Right atrium auricular region (tissue), 2 donors: ENCODE measurements at places on chromosomes 1 and 21. TPM values are rescaled to one million over a fixed set of nuclear protein-coding genes. Genes with fewer than 3 reads are reported as not detected.

Gene CELA3B
- not detected for total RNA-seq

DNA sequence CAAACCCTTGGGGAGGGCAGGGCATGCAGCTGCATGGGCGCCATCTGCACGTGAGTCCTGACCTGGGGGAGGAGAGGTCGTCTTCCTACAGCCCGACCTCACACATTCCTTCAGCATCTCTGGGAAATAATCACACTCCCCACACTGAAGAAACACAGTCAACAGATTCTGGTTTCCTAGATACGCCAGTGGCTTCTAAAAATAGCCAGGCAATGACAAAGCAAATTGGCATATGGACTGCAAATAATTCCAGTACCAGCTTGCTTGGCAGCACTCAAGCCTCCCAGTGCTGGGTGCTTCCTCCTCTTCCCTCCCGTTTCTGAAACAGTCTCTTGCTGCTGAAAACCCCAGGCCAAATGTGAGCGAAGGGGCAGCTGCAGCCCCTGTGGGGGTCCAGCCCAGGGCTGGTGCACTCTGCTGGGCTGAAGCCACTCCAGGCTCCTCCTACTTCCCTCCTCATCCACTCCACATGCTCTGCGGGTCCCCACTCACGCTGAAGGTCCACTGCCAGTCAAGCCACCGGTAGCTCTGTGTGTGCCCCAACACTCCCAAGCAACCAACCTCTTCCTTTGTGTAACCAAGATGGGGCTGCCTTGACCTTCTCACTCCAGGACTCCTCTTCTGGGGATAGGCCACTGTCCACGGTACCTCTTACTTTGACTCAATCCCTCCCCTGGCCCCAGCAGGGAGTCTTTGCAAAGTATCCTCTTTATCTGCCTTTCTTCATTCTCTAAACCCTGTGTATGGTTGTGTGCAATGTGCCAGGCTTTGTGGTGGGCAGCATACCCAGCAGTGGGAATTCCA is 69.0 kb downstream of the KCND3 start:
- no peak for DNase-seq

GRCh38 chr1:205240569-205240968 is 12.8 kb downstream of the TMCC2 start:
- no peak for DNase-seq

DNA sequence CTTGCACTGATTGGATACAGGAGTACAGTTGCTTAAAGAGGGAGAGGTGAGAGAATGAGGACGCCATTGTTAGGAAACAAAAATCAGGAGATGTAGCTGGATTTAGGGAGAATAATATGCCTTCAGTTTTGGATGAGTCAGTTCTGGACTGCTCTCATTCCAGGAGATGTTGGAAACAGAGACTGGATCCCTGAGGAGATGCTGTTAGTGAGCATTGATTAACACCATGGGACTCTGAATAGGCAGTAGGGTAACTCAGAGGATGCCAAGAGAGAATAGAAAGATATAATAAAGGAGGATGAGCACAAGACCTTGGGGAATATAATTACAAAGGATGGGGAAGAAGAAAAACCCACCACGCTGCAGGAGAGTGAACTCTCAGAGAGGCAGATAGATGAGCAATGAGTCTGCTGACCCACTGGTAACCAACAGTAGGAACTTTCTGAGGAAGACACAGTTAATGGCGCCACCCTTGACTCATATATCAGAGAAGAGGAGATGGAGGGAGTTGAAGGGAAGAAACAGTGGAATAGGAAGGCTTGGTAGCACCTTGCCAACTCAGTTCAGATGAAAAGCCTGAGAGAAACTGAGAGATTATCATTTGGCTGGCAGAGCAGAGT is 10.5 kb downstream of the KCNJ15 start:
- DNase-seq = no peak

GRCh38 chr1:94803517-94804441 is 16.4 kb upstream of the SLC44A3 start:
- no peak for DNase-seq

DNA sequence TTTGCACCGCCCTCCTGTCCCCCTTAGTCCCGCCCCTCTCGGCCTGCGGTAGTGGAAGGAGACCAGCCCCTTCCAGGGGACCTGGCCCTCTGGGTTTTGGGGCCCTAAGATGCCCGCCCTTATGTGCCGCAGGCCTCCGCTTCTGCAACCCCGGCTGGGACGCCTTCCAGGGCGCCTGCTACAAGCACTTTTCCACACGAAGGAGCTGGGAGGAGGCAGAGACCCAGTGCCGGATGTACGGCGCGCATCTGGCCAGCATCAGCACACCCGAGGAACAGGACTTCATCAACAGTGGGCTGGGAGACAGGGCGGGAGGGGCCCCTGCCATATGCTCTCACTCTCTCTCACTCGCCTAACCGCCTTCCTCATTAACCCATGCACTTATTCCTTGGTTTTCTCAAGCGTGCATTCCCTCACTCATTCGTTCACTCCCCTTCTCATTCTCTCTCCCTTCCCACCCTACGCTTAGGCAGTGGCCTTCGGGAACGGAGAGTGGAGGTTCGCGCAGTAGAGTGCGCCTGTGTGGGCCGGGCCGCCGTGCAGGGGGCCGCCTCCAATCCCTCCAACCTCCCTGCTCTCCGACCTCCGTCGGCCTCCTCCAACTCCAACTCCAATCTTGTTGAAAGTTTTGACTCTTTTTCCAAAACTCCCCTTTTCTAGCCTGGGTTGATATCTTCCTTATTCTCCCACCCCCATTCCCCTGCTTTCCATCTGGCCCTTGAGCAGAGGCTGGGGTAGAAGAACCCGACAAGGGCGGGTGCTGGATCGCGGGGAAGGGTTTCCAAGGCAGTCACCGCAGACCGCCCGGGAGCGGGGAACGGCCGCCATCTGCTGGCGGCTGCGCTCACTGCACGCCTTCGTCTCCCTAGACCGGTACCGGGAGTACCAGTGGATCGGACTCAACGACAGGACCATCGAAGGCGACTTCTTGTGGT is 15.2 kb downstream of the BCAN start:
- DNase-seq = peak; percentile 85

Gene SPRR2F
- total RNA-seq = not detected

GRCh38 chr1:50959303-50959912 is 659 bp downstream of the FAF1 start:
- no peak for DNase-seq

Gene FNDC7
- total RNA-seq = not detected

- no peak for DNase-seq
Observed at GRCh38 chr1:178932552-178932906, 61.7 kb upstream of the ANGPTL1 start.

- no peak for DNase-seq
Observed at GRCh38 chr1:235369802-235370201, 2.6 kb downstream of the TBCE start.

- DNase-seq = no peak
Observed at GRCh38 chr1:185062710-185063370, 17.5 kb downstream of the RNF2 start.

- no peak for DNase-seq
Observed at GRCh38 chr1:32626176-32626575, 24.2 kb downstream of the ZBTB8OS start.

Gene ZFP69
- 1.6 TPM for total RNA-seq

GRCh38 chr1:39933956-39934941 is 20.7 kb upstream of the MFSD2A start:
- DNase-seq = peak; percentile 90

DNA sequence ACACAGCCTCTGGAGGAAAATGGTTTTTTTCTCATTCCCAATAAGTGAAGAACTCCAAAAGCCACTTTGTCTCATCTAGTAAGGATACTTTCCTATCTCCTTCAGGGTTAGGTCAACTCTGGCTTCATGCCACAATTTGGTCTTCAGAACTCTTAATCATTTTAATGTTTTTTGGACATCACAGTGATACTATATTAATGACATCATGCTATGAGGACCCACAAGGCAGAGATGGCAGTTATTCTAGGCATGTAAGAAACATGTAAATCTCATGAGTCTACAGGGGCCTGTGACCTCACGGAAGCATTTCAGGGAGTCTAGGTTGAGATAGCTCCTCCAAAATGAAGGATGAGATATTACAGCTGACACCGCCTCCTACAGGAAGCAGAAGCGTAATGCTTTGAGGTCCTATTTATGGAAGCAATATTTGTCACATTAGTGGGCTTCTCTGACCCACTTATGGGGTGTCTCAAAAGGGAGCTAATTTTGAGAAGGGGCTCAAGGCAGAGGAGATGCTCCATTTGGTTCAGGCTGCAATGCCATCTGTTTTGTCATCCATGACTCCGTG is 5.0 kb upstream of the GPR137B start:
- DNase-seq = no peak

- no peak for DNase-seq
Observed at GRCh38 chr21:41848958-41849580, 30.1 kb downstream of the PRDM15 start.

GRCh38 chr1:216758161-216758560 is 34.9 kb upstream of the ESRRG start:
- DNase-seq = no peak

Gene UTS2
- total RNA-seq = not detected

Gene ANKRD34A
- total RNA-seq = 1.5 TPM

GRCh38 chr1:112693821-112694220 is 13.1 kb downstream of the RHOC start:
- DNase-seq = peak; percentile 36

DNA sequence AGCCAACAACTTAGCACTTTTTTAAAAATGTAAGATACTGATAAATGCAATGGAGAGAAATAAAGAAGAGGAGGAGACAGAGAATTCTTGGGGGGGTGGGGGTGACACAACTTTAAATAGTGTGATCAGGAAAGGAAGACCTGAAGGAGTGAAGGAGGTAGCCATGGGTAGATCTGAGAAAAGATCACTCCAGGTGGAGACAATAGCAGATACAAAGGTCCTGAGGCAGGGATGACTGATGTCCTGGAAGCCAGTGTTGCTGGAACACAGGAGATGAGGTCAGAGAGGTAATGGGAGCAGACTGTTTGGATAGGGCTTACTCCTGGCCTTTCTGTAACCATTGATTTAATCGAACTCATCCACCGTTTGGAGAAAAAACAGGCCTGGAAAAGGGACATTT is 24.6 kb upstream of the TRABD2B start:
- DNase-seq = no peak

Gene ERICH3
- total RNA-seq = not detected

Gene CDA
- 1.3 TPM for total RNA-seq

DNA sequence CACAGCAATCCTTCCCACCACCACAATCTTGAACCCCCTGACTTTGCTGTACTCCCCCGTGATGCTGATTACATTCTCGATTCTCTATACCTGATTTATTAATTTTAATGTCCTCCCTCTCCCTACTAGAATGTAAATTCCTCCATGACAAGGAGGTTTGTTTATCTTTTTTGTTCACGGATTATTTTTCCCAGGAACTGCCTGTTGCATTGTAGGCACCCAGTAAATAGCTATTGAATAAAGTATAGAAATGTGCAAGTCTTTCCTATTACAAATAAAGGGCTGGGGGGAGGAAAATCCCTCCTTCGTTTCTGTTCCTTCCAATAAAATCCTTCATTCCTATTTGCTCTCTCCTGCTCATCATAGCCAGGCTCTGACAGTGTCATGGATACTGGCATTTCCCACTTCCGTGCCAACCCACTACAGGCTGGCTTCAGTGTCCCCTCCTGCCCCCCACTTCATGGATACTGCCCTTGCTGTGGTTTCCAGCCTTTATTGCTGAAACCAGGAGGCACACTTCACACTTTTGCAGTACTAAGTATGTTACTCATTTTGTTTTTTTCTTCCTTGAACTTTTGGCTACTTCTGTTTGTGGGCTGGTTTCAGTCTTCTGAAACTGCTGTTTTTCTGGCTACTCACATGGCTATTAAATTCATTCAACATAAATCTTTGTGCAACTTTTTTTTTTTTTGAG is 7.5 kb downstream of the KIF1B start:
- DNase-seq = peak; percentile 40

- DNase-seq = no peak
Observed at GRCh38 chr1:109787211-109787844, 23.6 kb upstream of the EPS8L3 start.

DNA sequence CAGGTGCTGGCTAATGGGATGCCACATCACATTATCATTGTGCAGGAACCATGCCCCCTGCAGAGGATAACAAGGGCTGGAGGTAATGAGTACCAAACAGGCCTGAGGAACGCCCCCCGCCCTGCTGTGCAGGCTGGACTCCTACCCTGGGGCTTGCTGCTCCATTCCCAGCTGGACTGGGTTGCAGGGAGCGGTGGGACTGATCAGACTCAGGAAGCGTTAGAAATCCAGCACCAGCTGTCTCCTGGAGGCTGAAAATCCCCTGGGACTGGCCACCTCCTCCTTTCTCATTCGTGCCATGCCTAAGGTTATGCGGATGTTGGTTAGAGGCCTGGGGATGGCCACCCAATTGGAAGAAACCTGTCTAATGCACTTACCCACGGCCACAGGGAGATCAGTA is 36.9 kb upstream of the POU3F1 start:
- no peak for DNase-seq

- no peak for DNase-seq
Observed at GRCh38 chr1:198143797-198144196, 13.0 kb upstream of the NEK7 start.

GRCh38 chr1:145956781-145957442 is 905 bp downstream of the LIX1L start:
- DNase-seq = no peak

Gene SFN
- 0.51 TPM for total RNA-seq
